NCI-H446 treated with DMSO at 0.1 percent for 48 hours (cell line): ENCODE measurements at places on chromosomes 6 and 20.

DNA sequence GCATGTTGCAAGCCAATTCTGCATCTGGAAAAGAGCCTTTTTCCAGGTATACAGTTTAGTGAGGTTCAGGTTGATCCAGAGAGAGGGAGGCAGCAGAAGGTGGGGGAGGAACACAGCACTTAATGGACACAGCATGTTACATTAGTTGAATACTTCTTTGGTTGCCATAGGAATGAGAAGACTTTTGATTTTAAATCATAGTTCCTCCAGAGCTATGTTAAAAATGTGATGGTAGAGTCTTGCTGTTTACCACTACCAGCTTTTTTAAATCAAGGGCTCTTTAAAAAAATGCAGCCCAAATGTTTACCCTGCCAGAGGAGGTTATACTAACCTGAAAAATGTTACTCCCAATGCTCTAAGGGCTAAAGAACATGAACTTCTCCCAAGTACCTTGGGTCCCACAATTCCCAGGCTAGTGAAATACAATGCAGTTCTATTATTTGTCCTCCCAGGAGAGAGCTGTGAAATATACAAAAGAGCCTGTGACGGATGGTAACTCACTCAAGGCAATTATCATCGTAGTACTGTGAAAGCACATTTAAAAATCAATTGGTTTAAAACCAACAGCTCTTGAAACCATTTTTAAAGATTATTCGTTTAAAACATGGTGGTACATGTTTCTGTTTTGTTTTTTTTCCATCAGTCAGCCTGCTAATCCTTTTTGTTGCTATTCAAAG is 6.9 kb upstream of the PHACTR1 start:
- no peak for DNase-seq

DNA sequence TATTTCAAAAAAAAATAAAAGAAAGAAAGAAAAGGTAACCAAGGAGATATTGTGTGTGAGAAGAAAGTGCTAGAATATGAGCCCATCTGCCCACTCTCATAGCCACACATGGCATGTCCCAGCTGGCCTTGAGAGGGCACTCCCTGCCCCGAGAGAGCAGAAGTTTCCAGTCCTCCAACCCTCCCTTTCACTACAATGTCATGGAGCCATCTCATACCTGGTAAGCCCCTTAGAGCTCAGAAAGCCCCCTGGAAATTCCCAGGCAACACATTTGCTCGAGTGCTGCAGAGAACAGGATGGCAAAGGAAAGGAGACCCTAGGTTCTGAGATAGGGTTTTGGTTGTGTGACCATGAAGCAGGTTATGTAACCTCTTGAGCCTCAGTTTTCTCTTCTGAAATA is 75.8 kb upstream of the RIN2 start:
- DNase-seq = no peak

- no peak for DNase-seq
Measured at GRCh38 chr6:33212857-33213165, 4.5 kb downstream of the RING1 start.

DNA sequence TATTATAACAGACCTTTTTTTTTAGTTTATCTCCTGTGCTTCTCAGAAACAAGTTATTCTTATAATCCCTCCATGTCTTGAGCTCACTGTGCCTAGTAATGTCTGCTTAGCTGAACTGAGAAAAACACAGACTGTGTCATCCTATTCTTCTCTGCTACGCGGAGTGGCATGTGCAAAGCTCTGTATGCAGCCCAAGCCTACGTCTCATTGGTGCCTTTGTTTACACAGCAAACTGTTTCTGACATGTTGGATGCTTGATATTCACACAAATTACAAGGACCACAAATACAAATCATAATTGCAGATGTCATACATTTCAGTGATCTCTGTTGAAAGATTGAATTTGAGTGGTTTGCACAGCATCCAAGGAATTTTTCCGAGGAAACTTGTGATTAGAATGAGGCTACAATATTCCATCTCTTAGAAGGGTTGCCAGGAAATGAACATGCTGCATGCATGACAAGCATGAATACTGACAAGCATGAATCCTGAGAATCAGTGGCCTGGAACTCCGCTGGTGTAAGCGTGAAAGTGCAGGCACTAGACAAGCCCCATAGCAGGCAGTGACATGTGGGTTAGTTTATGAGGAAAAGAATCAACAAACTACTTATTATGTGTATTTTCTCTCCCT is 128.4 kb upstream of the SGK1 start:
- DNase-seq = no peak

GRCh38 chr6:167650730-167651317 is 175.9 kb upstream of the AFDN start:
- no peak for DNase-seq

- no peak for DNase-seq
Measured at GRCh38 chr20:1920252-1920651, 25.0 kb downstream of the SIRPA start.

GRCh38 chr6:45677381-45678284 is 299.9 kb upstream of the SUPT3H start:
- DNase-seq = no peak

DNA sequence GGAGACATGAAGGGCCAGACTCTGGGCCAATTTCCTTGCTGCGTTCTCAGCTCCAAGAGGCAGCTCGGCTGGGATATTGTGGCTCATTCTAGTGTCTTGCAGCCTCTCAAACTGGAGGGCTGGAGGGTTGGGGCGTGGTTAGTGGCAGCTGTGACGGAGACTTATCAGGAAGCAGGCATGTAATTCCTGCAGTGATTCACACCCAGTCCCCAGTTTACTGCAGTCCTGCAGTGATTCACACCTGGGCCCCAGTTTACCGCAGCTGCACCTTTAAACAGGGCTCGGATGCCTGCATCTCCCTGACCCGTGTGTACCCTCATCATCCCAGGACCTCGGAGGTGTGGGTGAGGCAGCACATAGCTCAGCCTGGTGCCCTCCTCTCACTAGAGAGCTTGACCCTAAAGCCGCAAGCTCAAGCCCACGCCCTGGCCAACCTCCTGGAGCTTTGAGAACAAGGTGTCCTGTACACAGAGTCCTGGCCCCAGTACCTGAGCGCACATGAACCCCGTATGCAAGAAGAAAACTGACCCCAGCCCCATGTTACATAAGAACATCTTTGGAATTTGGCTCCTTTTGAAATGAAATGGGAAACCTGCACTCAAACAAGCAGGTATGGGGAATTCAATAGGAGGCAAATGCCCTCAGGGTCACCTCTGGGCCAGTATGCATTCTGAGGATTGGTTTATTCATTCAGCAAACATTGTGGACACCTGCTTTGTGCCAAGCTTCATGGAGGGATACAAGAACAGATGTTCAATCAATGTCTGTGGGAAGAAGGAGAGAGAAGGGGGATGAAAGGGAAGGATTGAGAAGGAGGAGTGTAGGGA is 55.3 kb upstream of the FAM83D start:
- DNase-seq = no peak

DNA sequence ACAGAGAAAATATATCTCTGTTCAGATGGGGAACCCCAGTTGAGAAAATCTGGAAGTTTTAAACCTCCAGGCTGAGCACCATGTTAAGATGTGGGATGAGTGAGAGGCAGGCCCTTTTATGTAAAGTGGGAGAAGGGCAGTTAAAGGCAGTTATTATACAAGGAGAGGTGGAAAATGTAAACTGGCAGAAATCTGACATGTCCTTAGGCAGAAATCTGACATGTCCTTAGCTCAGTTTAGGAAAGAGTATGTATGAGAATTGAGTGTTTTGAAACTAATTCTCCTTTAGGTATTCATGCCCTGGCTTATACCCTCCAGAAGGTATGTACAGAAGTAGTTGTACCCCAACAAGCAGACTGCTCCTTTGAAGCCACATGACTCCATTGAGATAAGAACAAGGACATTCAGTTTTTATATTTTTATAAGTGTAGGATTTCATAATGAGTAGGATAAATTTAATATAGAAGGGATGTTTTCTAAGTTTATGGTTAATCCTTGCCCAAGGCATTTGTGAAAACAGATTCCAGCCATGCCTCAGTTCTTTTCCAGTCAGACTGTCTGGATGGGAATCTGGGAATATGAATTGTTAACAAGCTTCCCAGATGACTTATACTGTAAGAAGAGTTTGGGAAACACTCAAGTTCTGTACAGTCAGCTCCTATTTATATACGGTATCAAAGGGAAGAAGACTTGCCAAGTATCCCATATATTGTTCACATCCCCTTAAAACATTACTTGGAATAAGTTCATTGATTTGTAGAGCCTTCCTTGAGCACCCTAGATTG is 87.7 kb downstream of the SCAND1 start:
- no peak for DNase-seq

- no peak for DNase-seq
Measured at GRCh38 chr6:57162516-57162915, 9.6 kb upstream of the BAG2 start.

DNA sequence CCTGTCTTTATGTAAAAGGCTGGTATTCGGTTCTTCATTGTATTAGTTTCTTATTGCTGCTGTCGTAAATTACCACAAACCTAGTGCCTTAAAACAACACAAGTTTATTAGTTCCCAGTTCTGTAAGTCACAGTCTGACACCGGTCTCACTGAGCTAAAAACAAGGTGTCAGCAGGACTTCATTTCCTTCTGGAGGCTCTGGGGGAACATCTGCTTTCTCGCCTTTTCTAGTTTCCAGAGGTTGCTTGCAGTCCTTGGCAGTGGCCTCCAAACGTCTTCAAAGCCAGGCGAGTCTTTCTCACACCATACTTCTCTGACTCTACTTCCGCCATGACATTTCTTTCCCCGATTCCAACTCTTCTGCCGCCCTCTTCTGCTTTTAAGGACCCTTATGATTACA is 43.0 kb upstream of the ZFAND3 start:
- no peak for DNase-seq

- no peak for DNase-seq
Measured at GRCh38 chr6:151493804-151494234, at the start of gene CCDC170. CCDC170 (plus strand) TSS chr6:151494017; CDS start chr6:151494129, 112 bp downstream.
